ENCODE measurements at places on chromosomes 7 and 10.

GRCh38 chr7:66967029-66967428 is 28.4 kb downstream of the SBDS start:
- DNase-seq, result no peak

DNA sequence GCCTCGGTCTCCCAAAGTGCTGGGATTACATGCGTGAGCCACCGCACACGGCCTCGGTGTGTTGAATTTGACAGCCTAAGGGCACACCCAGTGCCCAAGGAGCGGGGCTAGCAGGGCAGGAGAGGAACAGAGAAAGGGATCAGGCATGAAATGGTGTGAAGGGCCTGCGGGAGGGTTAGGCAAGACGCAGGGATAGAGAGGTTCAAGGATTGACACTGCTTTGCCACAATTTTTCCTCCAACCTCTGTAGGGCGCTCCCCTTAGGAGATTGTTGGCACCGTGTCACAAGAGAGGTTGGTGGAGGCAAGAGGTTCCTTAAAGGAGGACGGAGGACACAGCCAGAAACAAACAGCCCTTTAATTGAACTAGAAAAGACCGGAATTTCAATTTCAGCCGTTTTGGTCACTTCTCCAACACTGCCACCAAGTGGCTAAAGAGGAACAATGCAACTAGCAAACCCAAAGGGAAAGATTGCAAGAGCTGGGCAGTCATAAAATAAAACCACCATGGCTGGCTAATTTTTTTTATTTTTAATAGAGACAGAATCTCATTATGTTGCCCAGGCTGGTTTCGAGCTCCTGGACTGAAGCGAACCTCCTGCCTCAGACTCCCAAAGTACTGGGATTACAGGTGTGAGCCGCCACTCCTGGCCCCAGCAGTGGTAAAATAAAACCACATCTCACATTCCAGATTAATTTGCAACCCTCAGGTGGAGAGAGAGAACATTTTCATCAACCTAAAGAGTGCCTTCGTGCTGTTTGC is 6.9 kb upstream of the CREB3L2 start:
- no peak for DNase-seq

DNA sequence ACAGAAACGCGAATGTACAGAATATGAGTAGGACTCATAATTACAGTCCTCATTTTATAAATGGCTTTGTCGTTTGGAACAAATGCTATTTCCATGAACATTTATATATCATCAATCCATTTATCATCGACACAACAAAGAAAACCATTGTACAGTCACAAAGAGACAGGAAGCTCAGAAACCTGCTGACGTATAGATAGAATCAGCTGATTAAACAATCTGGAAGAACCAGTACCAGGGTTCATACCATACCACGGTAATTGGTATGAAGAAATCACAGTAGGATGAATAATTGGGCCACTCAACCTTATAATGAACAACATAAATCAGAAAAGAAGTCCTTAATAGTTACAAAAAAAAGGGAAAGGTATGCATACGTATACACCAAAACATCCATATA is 295.0 kb downstream of the PARD3 start:
- no peak for DNase-seq

- no peak for DNase-seq
These were observed 299.1 kb downstream of the BBS9 start for GRCh38 chr7:33428415-33428814.

DNA sequence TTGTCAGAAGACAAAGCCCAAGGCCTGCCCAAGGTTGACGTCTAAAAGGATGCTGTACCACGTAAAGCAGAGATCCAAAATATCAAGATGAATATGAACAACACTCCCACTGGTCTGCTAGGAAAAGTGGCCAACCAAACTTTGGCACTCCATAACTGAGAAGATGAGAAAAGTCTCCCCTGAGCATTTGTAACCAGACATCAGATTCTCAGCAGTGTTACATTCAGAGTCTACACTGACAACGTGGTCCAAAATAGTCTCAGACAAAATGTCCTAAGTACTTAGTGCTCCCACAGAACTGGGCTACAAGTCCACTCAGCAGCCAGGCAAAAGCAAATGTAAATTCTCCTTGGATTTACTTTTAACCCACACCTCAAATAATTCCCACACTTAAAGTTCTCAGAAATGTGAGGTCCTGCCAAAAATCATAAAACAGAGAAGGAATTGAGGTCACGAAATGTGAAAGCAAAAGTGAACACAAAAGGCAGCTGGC is 185.1 kb upstream of the NOBOX start:
- no peak for DNase-seq

DNA sequence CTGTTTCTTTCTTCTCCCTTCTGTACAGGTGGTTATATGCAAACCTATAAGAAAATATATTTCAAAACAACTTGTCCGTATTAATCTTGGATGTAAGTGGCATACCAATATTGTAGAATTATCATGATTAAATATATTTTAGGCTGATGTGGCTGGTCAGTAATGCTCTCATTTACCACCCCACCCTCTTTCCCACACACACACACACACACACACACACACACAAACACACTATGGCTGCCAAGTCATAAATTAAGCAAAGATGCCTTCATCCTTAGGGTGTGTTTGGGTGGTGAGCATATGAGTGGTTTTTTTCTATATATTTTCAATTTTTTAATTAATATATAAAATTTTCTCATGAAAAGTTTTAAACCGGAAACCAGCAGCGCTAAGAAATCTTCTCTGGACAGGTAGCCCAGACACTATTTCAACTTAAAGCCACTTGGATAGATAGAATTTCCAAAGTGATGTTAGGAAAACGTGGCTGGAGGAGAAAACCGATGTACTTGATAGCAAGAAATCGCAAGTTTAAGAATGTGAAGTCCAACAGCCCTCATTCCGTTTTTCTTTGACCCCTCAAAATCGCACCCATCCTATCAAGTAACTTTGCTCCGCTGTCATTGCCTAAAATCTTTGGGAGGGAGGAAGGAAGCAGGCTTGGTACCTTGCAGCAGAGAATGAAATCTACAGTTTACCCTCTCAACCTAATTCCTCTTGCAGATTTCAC is 171.7 kb downstream of the FAM107B start:
- no peak for DNase-seq

- DNase-seq, result no peak
These were observed 28.3 kb downstream of the CCDC3 start for GRCh38 chr10:12973149-12973718.

DNA sequence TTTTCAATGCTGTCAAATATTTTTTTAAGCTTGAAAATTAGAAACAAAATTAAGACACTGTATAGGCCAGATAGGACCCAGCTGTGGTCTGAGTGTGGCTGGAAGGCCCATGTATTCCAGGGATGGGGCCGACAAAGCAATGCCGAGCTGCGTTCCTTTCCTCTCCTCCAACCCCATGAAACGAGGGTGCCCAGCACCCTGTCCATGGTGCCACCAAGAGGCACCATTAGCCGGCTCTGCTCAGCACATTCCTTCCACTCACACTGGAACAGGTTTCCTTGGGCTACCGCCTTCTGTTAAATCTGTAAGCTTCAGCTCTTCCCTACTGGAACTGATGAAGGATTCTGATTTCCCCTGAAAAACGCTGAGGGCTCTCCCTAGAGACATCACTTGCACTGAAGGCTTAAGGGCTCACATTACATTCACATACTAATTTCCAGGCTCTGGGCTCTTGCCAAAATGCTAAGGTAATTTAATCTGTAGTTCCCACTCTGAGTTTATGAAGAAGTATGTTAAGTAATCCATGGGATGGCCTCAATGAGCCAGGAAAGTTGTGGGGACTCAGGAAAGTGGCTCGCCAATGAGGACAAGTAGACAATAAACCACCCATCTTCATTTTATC is 73.7 kb upstream of the CAMK2B start:
- DNase-seq, result no peak

DNA sequence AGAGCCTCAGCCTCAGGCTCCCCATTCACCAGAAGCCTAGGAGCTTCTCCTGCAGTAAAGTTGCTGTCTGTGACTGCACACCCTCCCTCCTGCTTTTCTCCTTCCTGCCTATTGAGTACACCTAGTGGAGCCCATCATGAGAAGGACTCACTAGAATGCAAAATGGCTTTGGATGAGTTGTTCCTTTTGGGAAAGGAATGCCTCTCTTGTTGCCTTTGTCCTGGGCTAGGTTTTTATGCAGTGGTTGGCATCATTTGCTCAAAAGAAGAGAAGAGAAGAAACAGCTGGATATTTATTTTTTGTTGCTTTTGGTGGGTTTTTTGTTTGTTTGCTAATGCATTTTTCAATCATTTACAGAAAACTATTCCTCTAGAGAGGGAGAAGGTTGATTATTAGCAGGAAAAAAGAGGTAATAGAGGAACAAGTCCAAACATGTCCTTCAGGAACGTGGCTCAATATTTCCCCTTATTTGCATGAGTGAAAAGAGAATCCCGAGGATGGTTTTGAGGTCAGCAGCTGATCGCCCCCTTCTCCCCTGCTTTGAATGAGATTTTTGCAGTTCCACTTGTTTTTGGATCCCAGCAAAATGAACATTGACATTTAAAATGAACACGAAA is 369.9 kb upstream of the NRP1 start:
- DNase-seq, result no peak

DNA sequence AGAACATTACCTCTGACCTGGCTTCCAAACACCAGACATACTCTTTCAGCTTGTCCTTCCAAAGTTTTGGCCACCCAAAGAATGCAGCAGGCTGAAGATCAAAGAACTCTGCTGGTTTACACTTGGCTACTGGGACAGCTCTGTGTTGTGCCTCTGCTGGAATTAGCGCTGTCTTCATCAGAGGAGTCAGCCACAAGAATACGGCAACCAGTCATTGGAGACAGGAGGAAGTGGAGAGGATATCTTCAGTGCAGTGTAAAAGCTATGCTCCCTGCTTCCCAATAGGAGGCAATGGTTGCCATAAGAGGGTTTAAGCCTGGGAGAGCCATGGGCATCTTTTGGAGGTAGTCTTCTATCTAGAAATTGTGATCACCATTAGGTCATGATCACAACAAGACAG is 126.7 kb upstream of the WNT16 start:
- no peak for DNase-seq

GRCh38 chr7:95436407-95436806 is 1.6 kb upstream of the PON2 start:
- no peak for DNase-seq

- no peak for DNase-seq
These were observed 15.1 kb downstream of the FBXL13 start for GRCh38 chr7:103059471-103059870.

- DNase-seq, result no peak
These were observed 267.8 kb upstream of the MYO3A start for GRCh38 chr10:25666276-25666675.

- DNase-seq, result no peak
These were observed 11.0 kb upstream of the IMPDH1 start for GRCh38 chr7:128420773-128421172.

GRCh38 chr10:113920875-113921274 is 66.4 kb downstream of the NHLRC2 start:
- DNase-seq, result no peak

- no peak for DNase-seq
These were observed 18.9 kb downstream of the INSIG1 start for GRCh38 chr7:155316427-155317113.

GRCh38 chr10:128694168-128694850 is 568.1 kb upstream of the MKI67 start:
- no peak for DNase-seq

- no peak for DNase-seq
These were observed 725.4 kb downstream of the INHBA start for GRCh38 chr7:40977533-40977932.

- no peak for DNase-seq
These were observed 129.7 kb downstream of the PLCE1 start for GRCh38 chr10:94123258-94123995.
